ENCODE measurements at places on chromosomes 16 and 17.

- no peak for DNase-seq
Measured at GRCh38 chr16:72426386-72426785, 254.4 kb upstream of the PMFBP1 start.

- DNase-seq: no peak
Measured at GRCh38 chr16:68447653-68448359, 502 bp downstream of the SMPD3 start.

DNA sequence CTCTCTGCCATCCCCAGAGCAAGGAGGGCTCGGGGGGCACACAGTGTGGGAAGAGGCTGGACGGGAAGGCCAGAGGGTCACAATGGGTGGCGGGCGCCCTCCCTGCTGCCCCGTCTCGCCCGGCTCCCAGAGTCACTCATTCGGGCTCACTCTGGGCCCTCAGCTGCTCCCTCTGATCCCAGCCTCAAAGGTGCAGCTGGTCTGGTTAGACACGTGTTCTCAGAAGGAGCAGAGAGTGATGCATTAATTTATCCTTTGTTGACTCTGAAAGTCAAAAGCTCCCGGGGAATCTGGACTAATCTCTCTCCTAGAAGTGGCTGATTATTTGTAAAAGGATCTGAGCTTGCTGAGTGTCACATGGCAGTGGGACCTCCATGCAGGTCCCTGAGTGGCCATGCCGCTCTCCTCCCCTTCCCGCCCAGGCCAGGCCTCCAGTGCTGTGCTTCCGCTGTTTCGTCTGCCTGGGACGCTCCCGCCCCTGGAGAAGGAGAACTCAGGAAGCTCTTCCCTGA lies 87.5 kb downstream of the SEC14L1 start:
- DNase-seq: no peak

DNA sequence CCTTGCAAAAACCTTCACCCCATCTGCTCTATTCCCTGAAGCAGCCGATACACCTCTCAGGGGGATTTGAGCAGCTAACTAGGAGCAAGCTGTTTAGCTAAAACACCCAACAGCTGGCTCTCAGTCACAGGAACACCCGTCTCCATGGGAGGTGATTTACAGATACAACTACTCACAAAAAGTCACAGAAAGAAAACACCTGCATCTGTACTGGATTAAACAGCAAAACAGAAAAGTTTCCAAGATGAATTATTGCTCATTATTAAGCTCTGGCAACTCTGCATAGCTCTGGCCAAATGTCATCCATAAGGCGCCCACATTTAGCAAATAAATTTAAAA lies 22.3 kb downstream of the GJC1 start:
- no peak for DNase-seq

GRCh38 chr17:51765282-51766135 lies 393.0 kb downstream of the CA10 start:
- no peak for DNase-seq

DNA sequence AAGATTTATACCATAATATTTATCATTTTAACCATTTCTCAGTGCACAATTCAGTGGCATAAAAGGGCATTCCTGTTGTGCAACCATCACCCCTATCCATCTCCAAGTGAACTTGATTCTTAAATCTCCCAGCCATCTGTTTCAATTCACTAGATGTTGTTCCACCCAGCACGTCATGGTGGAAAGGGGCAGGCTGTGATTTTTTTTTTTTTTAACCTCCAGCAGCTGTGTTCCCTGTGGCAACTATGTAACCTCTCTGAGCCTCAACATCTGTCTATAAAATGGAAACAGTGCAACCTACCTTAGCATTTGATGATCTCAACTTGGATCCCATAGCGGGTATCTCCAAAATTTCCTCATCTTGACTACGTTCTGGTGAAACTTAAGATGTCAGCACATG lies 604.5 kb downstream of the WWOX start:
- no peak for DNase-seq

DNA sequence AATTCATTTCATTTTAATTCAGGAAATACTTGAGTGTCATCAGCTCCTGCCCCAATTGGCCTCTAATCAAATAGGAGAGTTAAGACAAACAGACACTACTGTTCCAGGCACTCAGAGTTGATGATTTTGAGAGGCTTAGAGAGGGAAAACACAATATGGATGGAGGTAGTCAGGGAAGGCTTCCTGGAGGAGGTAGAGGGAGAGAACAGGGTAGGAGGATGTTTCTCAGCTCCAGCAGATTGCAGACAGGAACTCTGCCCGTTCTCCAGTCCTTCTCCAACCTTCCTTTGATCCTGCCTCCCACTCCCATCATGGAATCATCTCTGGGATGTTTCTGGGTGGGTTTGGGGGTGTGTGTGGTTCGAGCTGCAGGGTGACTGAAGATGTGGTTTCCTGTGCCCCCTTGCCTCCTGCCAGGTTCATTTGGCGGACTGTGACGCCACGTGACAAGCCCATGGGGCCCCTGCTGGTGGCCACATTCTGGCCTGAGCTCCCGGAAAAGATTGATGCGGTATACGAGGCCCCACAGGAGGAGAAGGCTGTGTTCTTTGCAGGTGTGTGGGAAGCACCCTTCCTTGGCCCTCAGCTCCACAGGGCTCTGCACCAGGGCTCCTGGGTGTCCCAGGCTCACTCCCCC lies 12.2 kb upstream of the LPCAT2 start:
- no peak for DNase-seq

DNA sequence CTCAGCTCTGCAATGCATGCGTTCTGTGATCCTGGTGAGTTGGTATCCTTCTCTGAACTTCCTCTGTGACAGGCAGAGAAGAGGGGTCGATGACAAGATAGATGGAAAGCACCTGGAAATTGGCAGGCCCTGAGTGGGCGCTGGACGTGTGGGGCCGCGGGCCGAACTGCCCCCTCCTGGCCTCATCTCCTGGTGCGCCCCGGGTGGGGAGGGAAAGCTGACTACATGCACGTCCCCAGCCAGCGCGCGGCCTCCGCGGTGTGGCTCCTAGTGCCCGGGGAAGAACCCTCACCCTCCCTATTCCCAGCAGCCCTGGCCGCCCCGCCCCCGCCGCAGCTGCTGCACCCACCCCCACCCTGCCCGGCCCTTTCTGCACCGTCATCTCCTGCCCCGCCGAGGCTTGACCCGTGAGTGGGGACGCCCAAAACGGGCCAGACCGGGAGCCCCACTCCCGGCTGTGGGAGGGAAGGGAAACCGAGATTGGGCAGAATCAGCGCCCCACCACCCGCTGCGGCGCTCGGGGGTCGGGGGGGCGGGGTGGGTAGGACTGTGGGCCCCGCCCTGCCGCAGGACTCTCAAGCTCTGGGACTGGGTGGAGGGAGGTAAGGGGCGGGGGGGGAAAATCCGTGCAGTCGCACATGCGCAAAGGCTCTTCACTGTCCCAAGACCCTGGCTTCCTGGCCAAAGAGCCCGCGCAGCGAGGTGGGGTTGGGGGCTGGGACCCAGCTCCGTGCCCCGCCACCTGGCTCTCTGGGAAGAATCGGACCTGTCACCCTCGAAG lies at the start of gene NOL3:
NOL3 (plus strand) TSS at position 371 of the 781 bp plus-strand sequence.
- no peak for DNase-seq

GRCh38 chr17:56297184-56297583 lies 143.9 kb downstream of the ANKFN1 start:
- no peak for DNase-seq

- DNase-seq: no peak
Measured at GRCh38 chr17:3968886-3969524, 4.8 kb upstream of the ATP2A3 start.

DNA sequence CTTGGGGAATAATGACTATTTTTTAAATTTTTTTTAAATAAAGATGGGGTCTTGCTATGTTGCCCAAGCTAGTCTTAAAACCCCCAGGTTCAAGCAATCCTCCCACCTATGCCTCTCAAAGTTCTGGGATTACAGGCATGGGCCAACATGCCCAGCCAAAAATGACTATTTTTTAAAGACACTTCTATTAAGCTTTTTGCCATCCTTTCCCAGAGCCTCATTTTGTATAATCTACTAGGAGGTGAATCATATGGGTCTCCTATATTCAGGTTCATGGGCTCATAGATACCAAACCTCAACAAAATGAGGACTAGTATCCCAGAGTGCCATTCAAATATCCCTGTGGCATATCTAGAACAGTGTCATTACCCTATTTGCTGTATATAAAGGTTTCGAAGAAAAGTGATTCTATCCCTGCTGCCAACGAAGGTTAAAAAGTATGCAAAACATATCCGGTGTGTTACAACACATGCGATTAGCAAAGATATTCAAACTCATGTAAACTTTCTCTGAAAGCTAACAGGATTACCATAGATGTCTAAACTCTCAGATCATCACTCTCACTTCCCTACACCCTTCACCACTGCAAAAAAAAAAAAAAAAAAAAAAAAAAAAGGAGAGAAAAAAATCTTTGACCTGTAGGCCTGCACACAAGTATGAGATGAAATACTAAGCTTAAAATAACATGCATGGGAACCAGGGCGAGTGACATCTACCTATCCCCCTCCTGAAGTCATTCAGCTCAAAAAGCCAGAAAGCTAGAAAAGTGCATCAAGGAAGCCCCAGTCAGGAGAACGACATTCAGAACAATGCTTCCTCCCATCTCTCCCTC lies 23.5 kb downstream of the XPO6 start:
- no peak for DNase-seq

GRCh38 chr17:51050291-51051033 lies 70.2 kb downstream of the SPAG9 start:
- DNase-seq: no peak

GRCh38 chr16:56609463-56609921 lies 1.1 kb downstream of the MT2A start:
- peak; percentile 52 for DNase-seq

GRCh38 chr17:2336852-2337543 lies at the start of gene SGSM2:
TSS of gene SGSM2 (plus strand) at chr17:2337501. CDS start at chr17:2337689, 188 bp downstream.
- DNase-seq: peak; percentile 73
